ENCODE measurements at places on chromosomes 3 and 15. TPM values are rescaled to one million over a fixed set of nuclear protein-coding genes. Genes with fewer than 3 reads are reported as not detected.
A peak's percentile ranks its signal among the peaks of the same experiment; 100 is the strongest.

DNA sequence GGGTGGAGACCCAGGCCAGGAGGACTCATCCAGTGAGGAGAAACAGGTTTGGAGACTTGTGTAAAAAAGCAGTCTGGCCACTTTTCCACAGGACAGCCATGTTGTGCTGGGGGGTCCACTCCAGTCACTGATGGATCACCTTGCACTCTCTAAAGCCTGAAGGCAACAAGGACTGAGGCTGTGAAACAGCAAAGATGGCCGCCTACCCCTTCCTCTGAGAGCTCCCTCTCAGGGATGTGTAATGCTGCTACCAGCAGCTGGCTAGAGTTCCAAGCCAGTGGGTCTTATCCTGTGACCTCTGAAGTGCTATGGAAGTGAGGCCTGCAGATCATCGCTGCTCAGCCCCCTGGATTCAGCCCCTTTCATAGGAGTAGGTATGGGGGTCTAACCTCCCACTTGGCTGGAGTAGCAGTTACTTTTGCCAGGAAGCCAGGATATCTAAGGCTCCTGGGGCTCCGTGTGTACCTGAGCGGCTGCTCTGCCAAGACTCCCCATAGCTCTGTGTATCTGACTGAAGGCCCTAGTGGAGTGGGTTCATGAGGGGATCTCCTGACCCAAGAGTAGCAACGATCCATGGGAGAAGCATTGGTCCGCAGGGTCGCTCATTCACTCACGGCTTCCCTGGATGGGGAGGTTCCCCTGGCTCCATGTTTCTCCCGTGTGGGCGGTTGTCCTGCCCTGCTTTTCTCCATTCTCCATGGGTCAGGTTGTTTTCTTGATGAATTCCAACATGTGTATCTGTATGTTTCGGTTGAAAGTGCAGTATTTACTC lies 69.9 kb upstream of the TNFSF10 start:
- no peak for DNase-seq

DNA sequence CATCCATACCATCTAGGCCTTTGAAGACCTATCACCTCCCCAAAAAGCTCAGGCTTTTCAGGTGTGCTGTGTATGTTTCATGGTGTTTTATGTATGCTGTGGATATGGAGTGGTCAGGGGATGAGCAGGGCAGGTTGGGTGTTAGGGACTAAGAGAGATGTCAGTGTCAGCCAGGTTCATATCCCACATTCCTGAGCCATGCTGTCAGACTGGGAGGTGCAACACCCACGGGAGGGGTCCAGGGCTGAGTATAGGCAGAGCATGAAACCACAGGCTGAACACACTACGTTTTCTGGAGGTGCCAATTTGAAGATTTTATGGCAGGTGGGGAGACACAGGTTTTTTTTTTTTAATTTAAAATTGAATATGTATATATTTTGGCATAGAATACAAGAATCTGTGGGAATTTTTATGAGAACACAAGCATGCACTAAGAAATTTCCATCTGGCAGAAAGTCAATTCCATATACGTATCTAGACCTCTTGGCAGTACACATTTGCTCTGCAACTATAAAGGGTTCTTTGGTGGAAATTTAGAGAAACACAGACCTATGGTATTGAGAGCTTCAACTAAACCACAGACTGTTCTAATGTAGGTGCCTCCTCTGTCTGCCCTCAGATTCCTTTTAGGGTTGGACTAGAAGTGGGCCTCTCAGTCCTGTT lies 101.9 kb upstream of the RNU6-1 start:
- DNase-seq = peak; percentile 46

GRCh38 chr3:191290311-191291025 lies 38.7 kb upstream of the CCDC50 start:
- no peak for DNase-seq

DNA sequence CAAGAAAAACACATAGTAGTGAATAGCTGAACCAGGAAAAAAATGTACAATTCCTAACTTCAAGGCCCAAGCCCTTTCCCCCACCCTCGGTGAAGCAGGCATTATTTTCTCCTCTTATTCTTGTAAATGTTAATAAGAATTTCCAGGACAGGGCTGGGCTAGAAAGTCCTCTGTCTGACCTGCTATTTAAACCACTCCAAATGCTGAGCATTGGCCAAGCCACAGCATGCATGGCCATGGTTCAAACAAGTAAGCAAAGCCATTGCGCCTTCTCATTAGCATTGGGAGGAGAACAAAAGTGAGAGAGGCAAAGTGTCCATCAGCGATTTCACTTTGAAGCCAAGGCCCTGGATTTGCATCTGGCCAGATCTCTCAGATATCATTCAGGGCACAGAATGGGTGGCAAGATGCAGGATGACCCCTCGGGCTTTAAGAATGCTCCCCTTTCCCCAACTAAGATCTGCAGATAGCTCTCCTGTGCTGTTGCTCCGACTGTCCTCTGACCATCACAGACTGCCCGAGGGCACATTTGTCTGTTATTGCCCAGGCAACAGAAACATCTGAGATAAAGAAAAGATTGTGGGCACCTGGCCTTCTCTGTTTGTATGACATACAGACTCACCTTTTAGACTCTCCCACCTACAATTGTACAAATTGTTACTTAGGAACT lies 46.3 kb downstream of the CEMIP start:
- no peak for DNase-seq

- no peak for DNase-seq
Measured at GRCh38 chr3:107954845-107955244, 136.0 kb downstream of the CD47 start.

- DNase-seq = no peak
Measured at GRCh38 chr3:169260296-169260695, 403.2 kb downstream of the MECOM start.

DNA sequence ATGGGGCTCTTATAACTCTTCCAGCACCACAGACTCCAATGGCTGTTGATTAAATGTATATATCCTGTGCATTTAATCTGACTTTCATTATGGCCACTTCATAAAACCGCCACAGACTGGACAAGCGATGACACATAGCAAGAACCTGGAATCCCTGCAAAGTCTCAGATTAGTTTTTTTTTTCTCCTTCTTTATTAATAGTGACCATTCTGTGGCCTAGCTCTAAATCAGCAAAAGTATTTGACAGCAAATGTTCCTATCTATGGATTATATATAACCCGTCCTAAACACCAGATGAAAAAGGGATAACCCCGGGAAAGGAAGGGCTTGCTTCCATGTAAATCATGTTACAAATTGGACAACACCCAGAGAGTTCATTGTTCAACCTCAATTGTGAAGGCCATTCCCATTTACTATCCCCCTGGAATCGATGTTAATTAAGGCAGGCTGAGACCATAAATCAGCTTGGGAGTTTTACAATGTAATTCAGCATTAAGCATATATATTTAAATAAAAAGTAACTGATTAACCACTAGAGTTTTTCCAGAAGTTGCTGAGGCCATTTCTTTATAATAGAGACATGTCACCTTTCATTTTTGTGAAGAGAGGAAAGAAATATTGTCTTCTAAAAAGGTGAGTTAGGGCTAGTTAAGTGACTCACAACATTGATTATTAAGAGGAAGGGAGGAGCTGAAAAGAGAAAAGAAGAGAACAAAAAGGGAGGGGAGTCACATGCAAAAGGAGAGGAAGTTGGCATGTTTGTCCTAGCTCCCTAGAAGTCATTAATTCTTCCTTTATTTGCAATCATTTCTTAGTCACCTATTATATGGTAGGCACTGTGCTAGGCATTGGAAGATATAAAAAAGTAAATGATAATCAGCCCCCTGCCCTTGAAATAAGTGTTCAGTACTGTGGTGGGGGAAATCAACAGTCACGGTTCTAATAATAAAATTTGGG lies 26.2 kb downstream of the ALDH1A2 start:
- DNase-seq = no peak

- no peak for DNase-seq
Measured at GRCh38 chr3:14775563-14775962, 43.2 kb upstream of the FGD5 start.

- DNase-seq = peak; percentile 72
Measured at GRCh38 chr3:143326983-143327778, 207.6 kb downstream of the CHST2 start.

DNA sequence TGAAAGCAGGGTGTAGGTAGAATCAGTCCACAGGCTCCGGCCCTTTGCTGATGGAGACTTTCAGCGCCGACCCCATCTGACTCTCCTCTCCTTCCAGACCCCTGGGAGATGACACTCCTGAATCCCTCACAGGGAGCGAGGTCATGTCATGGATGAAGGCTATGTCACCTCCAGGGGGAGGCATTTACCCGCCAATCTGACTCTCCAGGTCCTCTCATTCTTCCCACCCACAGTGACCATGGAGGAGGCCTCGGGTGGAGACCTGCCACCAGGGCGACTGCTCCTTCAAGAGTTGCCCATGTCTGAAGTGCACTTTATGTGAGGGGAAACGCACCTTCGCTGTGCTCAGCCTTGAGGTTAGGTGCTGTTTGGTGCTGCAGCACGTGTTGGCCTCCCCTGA lies 112.7 kb downstream of the KLF13 start:
- peak; percentile 12 for DNase-seq

- no peak for DNase-seq
Measured at GRCh38 chr15:40287968-40288367, 5.1 kb upstream of the ANKRD63 start.

DNA sequence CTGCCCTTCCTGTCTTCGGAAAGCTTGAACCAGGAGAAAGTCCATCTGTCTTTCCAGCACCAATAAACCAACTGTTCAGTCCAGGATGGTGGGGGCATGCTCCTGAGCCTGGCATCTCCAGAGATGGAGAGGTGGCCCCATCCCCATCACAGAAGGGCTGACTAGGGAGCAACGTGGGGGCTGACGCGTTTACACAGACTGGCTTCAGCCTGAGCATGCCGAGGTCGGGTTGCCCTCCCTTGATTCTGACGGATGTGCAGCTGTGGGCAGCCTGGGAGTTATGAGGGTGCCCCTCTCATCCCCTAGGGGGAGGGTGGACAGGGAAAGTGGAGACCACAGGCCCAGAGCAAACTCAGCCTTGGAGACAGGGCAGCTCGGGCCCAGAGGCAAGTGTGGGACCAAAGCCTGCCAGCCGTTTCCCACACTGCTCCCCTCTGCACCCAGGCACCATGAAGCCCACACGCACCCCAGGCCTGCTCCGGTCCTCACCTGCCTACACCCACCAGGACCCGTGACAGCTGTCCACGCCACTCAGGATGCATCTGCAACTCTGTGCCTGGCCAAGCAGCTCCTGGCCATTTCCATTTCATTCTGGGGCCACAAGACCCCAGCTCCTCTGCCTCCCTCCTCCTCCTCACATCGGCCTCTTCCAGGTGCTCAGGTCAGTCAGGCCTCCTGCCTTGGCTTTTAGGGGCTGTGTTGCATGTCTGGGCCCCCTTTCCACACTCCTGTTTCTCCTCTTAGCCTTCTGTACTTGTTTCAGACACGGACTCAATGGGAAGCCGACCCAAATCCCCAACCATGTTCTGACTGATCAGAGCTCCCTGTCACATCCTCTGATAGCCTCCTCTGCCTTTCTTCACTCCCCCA lies 48.2 kb upstream of the SLC41A3 start:
- no peak for DNase-seq

DNA sequence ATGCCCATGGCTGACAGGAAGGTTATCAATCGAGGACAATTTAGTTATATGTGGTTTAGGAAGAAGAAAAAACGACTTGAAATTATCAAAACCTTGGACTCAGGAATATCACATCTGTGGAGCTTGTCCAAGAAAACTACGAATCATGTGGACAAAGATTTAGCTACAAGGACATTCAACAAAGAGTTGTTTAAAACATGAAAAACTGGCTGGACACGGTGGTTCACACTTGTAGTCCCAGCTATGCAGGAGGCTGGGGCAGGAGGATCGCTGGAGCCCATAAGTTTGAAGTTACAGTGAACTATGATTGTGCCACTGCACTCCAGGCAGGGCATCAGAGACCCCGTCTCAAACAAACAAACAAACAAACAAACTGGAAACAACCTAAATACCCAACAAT lies 142.4 kb downstream of the MAGI1 start:
- no peak for DNase-seq

DNA sequence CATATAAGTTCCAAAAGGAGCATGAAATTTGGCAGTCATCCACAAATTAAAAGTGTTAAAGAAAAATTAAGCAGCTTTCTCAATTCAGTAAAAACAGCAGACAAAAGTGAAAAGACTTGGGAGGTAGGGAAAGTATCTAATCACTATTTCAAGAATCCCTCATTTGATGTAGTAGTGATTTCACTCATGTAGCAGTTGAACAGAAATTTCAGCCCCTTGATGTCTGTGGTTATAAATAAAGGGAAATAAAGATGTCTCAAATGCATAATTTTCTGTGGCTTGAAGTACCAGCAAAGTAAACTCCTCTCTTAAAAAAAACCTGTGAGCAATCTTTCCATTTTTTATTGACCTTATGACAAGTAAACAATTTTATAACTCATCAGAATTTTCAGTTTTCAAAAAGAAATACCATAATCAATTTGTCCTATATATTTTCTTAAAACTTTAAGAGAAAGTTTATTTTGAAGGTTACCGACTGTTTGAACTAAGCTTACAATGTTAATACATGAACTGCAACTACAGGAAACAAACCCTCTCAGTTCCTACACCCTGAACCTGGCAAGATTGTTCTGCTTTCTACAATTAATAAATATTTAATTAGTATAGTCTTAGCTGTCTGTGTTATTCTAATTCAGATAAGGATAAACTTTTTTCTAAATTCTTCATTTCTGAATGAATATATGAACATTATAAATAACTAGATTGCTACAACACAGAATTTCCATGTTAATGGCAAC lies 94.2 kb downstream of the CBLB start:
- DNase-seq = no peak

GRCh38 chr3:163481738-163482137 lies 1596.6 kb downstream of the SI start:
- DNase-seq = no peak

- no peak for DNase-seq
Measured at GRCh38 chr15:77027111-77027696, 32.3 kb downstream of the PSTPIP1 start.

GRCh38 chr3:131075632-131076328 lies 49.1 kb downstream of the NEK11 start:
- no peak for DNase-seq

DNA sequence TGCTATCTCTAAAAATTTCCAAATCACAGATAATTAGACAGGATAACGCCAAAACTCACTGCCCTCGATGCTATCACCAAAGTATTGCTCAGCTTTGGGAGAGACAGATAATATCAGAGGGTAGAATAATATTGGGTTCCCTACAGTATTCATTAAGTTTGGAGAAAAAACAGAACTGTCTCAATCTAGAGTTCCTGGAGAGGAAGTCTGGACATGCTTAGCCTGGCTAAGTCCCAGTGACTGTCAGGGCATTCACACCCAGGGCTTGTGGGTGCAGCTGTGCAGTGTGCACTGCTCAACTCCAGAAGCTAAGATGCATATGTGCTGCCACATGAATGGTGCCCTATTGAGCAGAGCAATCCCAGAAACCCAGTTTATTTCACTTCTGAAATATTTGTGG lies 459.6 kb upstream of the DPH6 start:
- no peak for DNase-seq

DNA sequence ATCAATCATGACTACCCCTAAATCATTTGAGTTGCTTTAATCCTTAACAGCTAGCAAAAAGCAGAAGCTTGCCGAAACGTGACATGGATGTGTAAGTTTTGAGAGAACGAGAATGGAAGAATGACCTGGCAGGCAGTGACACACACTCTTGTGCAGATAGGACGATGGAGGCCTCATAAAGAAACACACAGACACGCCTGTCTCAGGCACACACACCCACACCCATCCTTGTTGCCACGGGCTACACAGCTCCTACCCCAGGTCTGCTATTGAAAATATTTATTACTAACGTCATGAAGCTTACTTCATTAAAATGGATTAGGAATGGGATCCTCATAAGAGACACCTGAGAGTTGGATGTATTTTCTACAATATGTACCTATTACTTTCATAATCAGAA lies 8.5 kb downstream of the MYO5C start:
- no peak for DNase-seq

GABRA5 gene
- 0.97 TPM for total RNA-seq

CNBP gene
- 701 TPM for total RNA-seq

IL5RA gene
- total RNA-seq = not detected

CFAP44 gene
- 2.4 TPM for total RNA-seq

NOX5 gene
- total RNA-seq = 1.1 TPM
